ENCODE measurements at places on chromosomes 16 and 17.

GRCh38 chr16:85995541-85996423 is 96.8 kb downstream of the IRF8 start:
- DNase-seq: no peak

GRCh38 chr16:67246081-67246755 is 1.1 kb downstream of the FHOD1 start:
- DNase-seq: peak; percentile 93

- DNase-seq: no peak
These were observed 68.0 kb upstream of the DOC2B start for GRCh38 chr17:249236-249993.

DNA sequence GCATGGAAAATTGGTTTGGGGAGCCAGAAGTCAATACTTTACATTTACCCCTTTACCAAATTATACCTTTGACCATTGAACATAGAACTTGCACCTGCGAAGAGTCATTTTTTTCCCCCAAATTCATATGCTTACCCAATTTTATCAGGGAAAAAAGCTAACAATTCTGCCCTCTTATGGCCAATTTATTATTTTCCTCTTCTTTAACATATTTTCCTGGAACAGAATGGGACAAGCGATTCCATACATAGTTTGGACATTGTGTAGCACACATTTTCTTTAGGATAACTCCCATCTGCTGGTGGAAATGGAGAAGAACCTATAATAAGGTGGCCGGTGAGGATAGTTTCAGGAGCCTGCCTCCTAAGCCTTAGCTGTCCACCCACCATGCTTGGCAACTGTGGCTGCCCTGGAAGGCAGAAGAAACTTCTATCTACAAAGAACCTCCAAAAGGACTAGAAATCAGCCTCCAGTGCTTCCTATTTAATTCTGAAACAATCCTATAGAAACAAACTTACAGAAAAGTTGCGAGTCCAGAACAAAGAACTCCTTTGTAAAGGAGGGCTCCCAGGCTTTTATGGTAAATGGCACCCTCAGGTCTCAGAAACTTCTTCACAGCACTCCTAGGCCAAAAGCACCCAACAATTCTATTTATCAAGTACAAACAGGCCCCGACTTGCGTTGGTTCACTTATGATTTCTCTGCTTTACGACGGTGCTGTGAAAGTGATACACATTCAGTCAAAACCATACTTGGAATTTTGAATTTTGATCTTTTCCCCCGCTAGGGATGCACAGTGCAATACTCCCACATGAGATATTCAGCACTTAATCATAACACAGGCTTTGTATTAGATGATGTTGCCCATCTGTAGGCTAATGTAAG is 64.1 kb upstream of the CACNG4 start:
- DNase-seq: no peak

DNA sequence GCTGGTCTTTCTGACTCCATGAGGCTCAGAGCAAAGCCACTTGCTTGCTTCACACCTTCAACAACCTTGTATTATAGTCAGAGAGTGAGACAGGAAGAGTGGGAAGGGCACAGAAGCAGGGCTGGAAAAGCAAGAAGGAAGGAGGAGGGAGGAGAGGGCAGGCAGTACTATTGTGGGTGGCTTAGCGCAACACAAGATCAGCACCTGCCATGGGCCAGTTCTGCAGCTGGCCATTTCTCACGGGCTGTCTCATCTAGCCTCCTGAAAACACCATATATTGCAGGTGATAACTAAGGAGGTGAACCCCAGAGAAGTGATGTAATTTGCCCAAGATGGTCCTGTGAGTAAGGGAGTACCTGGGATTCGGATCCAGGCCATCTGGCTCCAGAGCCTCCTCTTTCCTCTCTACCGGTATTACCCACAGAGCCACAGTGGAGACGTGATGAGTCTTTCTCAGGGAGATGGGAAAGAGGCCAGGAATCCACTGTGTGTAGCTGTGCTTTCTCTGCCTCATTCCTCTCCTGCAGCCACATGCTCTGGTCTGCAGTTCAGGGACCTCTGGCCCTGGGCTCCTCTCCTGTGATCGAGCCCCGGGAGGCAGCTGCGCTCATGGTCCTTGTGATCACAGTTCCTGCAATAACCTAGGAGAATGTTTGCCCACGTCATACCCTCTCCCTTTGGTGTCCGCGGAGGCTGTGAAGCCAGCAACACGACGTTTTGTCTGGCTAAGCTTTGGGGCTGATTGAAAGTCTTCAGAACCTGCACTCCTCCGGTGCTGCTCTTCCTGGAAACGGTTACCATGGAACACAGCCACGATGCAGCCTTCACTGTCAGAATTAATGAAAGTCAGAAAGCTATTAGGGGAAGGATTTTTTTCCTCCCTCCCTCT is 178.1 kb upstream of the CCL2 start:
- DNase-seq: no peak

DNA sequence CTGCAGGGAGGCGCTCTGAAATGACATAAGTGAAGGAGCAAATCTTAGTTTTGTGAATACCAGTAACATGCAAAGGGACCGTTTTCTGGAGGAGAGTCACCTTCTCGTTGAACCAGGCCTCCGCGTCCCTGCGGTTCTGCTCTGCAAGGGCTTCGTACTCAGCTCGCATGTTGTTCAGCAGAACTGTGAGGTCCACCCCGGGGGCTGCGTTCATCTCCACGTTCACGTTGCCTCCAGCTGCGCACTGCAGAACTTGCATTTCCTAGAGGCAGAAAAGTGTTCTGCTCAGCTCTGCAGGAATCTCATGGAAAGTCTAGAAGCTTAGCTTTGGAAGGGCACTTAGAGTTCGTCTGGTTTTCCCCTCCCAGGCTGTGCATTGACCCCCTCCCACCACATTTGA is 4.1 kb downstream of the KRT25 start:
- DNase-seq: no peak
